Nephron progenitor cell (in vitro differentiated cells): ENCODE measurements at places on chromosomes 11 and 22.

DNA sequence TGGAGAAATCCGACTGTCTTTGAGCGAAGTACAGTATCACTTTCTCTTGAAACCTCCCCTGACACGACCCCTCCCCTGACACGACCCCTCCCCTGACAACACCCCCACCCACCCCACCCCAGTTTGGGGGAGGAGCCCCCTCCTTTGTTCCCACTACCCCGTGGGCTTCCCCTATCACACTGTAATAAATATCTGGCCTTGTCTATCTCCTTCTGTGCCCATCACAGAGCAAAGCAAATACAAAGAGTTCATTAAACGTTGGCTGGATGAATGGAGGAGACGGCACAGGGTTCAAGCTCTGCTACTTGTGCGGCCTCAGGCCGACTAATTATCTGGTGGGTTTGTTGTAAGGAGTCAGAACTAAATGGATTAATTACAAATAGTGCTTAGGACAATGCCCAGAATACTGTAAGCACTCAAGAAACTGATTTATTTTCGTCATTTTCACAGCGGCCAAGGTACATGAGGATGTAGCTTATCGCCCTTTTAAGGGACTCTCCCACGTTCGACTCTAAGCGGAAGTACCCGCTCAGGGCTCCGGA is 628 bp upstream of the GGA1 start:
- no peak for DNase-seq

DNA sequence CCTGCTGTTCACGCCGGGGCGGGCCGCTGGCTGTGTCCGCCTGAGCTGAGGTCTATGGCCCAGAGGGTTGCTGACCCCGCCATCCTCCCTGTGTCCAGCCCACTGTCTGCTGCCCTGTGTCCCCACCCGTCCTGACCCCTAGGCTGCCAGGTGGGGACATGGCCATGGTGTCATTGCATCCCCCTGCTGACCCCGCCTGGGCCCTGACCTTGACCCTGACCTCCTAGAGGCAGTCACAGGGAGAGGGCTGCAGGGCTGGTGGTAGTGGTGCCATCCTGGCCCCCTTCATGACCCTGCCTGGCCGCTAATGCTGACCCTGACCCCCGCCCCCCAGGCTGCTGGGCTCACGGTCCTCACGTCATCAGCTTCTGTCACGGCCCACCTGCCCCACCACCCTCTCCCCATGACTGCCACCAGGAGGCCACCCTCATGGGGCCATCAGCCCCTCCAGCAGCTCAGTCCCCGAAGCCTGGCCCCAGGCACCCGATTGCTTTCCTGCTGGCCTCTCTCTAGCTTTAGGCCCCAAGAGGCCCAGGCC is 285.9 kb downstream of the BRD1 start:
- no peak for DNase-seq

DNA sequence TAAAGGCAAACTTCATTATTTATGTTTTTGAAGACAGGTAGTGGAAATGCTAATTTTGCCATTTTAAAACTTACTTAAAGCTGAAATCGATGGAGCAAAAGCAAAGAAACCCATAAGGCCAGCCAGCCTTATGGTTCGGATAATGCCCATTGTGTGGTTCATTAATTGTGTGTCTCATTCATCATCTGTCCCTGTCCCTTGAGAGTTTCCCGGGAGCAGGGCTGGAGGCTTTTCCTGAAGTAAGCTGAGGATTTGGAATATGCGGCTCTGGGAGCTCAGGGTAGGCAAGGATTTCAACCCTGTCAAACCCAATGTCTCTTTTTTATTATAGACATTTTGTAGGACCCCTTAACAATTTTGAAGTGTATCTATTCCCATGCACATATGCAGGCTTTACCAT is 790.0 kb upstream of the KIRREL3 start:
- no peak for DNase-seq

DNA sequence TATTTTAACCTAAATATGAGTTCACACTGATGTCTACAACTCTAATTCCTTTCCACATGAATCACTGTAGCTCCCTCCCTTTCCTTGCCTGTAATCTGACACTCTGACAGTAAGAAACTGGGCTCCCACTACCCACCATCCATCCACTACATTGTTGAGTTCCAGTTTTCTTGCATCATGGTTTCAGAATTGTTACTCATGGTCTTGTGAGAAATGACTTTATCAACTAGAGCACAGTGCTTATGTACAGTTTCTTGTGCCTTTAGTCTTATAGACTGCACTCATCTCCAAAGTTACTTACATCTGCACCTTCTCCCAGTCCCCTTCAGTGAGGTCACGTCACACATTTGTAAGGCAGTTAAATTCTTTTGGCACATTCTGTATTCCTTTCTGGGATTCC is 78.6 kb downstream of the RTL6 start:
- DNase-seq, result no peak

GRCh38 chr11:86671531-86672006 is 847 bp downstream of the ME3 start:
- DNase-seq, result peak; percentile 51

- DNase-seq, result no peak
Observed at GRCh38 chr11:79371152-79371551, 69.7 kb downstream of the TENM4 start.

- DNase-seq, result no peak
Observed at GRCh38 chr11:131776211-131776610, 405.8 kb downstream of the NTM start.

DNA sequence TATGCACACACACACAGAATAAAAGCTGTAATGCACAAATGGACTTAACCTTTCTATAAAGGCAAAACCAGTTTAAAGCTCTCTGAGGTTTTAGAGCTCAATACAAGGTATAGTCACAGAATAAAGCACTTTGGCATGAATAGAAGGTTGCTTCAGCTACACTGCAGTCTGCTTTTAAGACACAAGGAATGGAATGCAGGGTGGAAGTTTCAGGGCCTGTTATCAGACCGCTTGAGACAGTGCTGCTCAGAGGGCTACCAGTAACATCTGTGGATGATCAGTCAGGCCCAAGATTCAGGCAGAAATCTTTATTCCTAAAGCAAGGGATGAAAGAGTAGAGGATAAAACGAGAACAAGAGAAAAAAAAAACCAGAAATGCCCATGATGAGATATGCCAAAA is 46.7 kb downstream of the CD44 start:
- DNase-seq, result no peak

GRCh38 chr11:128232588-128232987 is 354.8 kb downstream of the ETS1 start:
- no peak for DNase-seq

GRCh38 chr22:50115693-50116092 is 25.9 kb downstream of the MOV10L1 start:
- no peak for DNase-seq

- no peak for DNase-seq
Observed at GRCh38 chr22:32619614-32620426, 145.2 kb downstream of the FBXO7 start.

DNA sequence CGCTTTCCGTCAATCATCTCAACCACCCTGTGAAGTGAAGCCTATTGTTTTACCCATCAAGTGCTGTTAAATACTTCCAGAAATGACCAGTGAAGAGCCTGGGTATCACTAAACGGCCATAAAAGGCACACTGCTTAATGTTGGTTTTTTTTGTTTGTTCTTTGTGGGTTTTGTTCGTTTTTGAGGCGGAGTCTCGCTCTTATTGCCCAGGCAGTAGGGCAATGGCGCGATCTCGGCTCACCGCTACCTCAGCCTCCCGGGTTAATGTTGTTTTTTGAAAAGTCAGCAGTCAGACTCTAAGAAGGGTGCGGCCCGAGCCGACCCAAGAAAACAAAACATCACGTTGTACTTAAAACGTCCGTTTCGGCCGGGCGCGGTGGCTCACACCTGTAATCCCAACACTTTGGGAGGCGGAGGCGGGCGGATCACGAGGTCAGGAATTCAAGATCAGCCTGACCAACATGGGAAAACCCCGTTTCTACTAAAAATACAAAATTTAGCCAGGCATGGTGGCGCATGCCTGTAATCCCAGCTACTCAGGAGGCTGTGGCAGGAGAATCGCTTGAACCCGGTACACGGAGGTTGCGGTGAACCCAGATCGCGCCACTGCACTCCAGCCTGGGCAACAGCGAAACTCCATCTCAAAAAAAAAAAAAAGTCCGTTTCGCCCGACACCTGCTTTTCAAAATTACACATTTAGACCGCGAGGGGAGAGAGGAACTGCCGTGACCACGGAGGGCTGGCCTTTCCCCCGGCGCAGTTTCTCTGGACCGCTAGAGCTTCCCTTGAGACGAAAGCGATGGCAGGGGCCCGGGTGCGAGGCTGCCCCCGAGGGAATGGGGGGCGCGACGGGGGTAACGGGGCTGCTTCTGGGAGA is 714 bp downstream of the CD59 start:
- no peak for DNase-seq

GRCh38 chr11:72221386-72222075 is 3.0 kb upstream of the INPPL1 start:
- DNase-seq, result no peak

- DNase-seq, result no peak
Observed at GRCh38 chr11:67344264-67344663, 9.1 kb downstream of the POLD4 start.

- DNase-seq, result no peak
Observed at GRCh38 chr11:78311702-78312371, 105.8 kb downstream of the GAB2 start.

DNA sequence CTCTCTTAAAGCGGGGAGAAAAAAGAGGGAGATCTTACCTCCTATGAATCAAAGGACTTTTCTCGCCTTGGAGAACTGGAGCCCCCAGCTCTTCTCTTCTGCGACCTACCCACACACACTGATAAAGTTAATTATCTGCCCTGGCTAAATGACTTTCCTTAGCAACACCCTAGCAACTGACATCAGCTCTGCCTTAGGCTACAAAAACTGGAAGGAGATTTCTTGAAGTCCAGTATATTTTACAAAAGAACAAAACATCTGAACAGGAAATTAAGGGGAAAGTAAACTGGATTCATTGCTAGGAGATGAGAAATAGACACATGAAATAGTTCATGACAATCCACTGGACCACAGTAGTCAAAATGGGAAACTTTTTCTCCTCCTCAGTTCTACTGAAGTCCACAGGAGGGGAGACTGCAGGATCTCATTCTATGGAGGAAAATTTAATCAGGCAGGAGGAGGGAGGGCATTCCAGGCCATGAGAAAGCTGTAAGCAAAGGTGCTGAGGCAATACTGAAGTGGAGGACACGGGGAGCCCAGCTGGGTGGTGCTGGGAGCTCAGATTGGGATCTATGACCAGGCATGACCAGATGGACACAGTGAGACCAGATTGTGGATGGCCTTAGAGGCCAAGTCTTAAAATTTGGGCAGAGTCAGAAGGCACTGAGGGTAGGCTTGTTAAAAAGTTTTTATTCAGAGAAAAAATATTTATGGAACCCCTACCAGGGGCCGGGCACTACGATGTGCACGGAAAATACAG is 3.7 kb upstream of the SPON1 start:
- no peak for DNase-seq

GRCh38 chr11:64823568-64824119 is 13.3 kb upstream of the MEN1 start:
- DNase-seq, result no peak

DNA sequence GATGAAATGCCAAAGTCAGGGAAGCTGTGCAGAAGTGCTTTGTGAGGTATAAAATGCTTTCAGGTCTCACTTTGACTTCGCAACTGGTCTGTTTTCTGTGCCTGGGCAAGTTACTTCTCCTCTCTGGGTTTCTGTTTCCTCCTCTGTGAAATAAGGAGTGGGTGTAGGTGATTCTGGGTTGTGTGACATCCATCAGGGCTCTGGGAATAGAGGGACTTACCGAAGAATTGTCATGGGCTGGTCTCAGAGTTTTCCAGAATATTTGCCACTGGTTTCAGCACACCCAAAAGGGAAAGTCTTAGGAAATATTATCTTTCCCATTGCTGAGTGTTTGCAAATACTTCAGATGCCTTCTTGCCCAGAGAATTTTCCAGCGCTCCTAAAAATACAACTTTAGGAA is 118.4 kb downstream of the KIAA1671 start:
- DNase-seq, result no peak

DNA sequence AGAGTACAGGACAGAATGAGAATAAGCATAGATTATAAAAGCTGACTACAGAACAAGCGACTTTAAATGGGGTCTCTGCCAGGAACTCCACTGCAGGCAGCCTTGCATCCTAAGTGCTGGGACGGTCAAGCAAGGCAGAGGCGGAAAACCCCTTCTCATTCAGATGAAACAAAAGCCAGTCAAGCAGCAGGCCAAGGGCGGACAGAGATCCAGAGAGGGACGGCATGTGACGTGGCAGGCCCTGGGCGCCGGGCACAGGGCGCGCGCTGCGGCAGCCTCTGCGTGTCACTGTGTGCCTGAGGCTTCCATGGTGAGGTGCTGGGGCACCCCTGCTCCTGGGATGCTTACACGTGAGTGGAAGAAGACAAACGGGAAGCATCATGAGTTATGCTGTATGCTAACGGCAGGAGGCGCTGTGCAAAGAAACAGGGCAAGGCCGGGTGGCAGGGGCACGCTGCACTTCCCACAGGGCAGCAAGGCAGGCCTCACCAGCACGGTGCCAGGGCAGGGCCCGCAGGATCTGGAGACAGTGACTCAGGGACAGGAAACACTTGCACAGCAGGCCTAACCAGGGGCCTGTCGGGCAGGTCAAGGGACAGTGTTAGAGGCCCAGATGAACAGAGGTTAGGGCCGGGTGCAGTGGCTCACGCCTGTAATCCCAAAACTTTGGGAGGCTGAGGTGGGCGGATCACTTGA is 6.2 kb downstream of the TOLLIP start:
- DNase-seq, result no peak

DNA sequence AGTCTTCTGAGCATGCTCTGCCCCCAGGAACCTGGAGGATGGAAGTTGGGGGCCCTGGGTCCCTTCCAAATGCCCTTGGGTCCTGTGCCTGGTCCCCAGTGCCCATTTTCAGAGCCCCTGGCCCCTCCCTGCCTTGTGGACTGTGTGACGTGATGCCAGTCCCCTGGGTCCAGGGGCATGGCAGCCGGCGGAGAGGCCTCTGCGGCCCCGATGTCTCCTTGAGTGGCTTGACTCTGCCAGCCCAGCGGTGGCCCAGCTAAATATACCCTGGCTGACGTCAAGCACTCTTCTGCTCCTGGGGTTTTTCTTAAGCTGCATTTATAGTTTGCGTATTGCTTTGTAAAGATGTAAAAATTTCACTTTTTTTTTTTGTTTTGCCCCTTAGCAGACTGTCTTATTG is 35.2 kb upstream of the PARVG start:
- no peak for DNase-seq

GRCh38 chr22:46896568-46897245 is 134.3 kb downstream of the TBC1D22A start:
- DNase-seq, result no peak

GRCh38 chr11:71154261-71154805 is 98.0 kb downstream of the SHANK2 start:
- DNase-seq, result no peak

- DNase-seq, result peak; percentile 65
Observed at GRCh38 chr11:6705905-6706535, 22.9 kb upstream of the MRPL17 start.

- DNase-seq, result peak; percentile 38
Observed at GRCh38 chr11:44427432-44427831, 117.5 kb upstream of the ALX4 start.

GRCh38 chr11:78763664-78764063 is 189.0 kb upstream of the NARS2 start:
- DNase-seq, result no peak

DNA sequence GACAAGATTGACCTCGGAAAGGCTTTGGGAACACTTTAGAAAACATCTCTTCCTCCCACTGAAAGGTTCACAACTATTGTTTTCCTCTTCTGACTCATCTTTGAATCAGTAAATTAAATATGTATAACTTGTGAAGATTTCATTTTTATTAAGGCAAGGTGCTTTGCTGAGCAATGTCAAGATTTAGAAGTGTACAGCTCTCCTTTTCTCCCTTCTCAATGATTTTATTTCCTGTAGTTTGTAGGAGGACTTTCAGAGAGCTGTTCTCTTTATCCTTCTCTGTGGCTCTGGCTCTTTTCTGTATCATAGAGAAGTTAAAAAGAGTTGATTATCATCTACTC is 594.2 kb downstream of the METTL15 start:
- no peak for DNase-seq
